Activated CD4-positive, CD25-positive, alpha-beta regulatory T cell treated with anti-CD3 and anti-CD28 coated beads, Interleukin-2, amount 50 U/mL, for 16 hours (primary cell): ENCODE measurements at places on chromosomes 2 and 18.

DNA sequence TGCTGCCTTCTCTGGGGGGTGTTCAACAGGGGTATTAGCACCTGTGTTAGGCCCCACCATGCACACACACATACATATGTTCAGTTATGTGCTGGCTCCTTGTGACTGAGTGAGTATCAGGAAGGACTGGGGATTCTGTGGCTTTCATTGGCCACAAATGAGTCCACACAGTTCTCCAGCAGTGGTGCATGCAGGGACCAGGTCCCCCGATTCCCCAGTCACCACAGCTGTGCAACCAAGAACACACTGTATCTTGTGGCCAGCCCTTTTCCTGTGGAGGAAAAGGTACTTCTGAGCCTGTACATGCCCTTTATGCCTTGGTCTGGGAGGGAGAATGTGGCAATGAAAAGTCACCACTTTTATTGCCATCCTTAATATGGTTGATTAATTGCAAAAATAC lies 74.9 kb upstream of the KLF7 start:
- DNase-seq = no peak

DNA sequence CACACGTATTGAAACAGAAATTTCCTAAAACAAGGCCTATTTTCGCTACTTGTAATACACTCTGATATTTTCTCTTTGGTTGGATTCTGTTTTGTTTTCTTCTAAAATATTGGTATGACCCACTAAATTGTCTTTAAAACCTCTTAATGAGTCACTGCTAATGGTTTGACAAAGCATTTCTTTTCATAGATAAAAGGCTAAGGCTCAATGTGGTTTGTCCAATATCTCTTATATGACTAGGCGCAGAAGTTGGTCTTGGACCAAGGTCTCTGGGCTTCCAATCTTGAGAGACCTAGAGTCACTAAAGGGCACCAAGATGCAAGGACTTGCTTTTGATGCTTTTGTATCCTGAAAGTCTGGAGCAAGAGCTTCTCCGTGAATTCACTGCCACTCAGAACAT lies 498.2 kb upstream of the TCF4 start:
- no peak for DNase-seq

DNA sequence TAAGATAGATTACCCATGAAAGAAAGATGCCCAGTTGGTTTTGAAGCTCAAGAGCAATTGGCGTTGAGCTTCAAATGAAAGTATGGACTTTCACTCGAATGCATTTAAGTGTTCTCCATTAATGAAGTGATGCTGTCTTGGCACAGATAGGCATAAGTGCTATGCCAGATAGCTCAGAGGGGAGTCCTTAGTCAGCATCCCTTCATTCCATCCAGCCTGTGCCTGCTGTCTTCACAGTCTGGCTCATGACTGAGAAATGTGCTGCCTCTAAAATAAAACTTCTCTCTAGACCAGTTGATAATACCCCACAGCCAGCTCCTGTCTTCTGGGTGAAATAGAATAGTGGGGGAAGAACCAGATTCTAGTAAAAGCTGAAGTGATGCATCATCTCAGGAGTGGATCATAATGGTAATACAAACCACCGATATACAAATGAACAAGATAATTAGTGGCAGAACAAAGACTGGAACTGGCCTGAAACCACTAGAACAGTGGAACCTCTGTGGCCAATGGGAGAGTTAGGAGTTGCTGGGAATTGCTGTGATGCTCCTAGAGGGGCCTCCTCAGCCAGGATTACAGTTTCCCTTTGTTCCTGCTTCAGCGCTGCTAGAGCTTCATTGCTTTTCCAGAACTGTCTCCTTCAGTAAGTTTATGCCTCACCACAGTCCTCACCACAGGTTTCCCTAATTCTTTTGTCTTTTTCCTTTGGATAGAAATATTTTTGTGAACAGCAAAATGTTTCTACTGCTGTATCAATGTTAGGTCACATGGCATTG lies 359.3 kb downstream of the KIAA1328 start:
- no peak for DNase-seq

- DNase-seq = no peak
Measured at GRCh38 chr2:157771234-157771633, 104.9 kb downstream of the ACVR1 start.

DNA sequence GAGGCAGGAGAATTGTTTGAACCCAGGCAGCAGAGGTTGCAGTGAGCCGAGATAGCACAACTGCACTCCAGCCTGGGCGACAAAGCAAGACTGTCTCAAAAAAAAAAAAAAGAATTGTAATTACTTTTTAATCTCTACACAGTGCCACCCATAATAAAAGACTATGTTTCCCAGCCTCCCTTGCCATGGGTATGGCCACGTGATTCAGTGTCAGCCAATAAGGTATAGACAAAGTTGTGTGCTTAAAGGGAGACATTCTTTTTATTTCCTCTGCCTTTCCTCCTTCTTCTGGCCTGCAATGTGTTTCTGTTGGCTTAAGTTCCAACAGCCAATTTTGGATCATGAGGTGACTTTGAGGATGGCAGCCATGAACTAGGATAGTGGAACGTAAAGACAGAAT lies 406.9 kb downstream of the LNPK start:
- DNase-seq = no peak

DNA sequence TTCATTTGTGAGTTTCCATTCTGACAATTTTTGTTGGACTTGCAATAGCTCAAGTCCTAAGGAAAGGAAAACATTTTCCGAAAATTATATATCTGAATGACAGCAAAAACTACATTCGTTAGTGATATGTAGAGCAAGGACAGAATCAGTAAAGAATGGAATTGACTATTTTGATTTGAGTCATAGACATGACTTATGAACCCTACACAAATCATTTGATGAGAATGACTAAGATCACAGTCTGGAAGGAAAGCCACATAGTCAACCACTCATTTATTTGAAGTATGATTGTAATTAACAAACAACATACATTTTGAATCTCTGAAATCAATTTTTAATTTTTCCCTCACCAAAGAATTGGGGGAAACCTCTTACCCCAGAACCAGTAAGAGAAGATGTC lies 231.6 kb upstream of the CRIM1 start:
- DNase-seq = no peak

DNA sequence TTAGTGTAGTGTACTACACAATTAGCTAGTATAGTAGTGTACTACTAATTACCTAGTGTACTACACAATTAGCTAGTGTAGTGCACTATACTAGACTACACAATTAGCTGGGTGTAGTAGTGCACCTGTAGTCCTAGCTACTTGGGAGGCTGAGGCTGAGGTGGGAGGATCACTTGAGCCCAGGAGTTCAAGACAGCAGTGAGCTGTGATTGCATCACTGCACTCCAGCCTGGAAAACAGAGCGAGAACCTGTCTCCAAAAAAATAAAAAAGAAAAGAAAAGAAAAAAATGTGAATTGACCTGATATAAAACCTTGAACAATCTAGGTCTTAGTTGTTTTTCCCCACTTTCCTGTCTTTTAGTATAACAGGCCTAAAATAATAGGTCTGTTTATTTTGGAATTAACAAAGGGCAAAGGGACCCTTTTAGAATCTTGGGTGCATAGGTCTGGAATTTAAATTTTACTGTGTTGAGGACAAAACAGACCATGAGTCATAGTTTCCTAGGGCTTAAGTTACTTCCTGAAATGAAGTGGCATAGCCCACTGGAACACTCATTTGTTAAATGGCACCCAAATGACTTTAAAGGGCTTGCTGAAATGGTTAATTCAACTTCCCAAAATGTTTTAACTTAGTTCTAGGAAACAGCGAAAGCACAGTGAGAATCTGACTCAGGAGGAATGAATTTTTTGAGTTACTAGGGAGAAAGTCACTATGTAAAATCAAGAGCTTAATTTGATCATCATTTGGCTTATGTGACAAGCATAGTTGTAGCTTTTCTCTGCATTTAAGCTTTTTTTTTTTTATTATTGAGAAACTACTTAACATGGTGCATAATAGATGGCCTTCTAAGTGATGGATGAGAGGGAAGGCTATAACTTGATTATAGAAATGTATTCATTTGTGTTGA lies 50.7 kb upstream of the ARL5A start:
- DNase-seq = no peak

DNA sequence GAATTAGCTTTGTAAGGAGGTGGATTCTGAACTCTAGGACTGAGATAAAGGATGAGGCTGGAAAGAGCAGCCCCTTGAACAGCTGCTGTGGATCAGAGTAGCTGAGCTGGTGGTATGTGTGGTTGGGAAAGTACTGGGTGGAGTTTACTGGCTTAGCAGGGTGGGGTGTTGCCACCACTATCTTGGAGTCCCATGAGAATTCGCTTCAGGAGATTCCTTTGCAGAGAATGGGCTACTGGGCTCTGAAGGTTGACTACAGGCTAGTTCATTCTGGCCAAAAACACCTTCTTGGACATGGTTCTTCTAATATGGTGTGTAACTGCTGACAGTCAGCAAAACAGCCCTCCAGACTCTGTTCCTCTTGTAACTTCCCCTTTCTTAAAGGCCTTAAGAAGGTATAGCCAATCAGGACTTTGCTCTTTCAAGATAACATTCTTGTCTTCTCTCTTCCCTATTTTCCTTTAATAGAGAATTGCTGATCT lies 52.7 kb downstream of the TET3 start:
- no peak for DNase-seq

DNA sequence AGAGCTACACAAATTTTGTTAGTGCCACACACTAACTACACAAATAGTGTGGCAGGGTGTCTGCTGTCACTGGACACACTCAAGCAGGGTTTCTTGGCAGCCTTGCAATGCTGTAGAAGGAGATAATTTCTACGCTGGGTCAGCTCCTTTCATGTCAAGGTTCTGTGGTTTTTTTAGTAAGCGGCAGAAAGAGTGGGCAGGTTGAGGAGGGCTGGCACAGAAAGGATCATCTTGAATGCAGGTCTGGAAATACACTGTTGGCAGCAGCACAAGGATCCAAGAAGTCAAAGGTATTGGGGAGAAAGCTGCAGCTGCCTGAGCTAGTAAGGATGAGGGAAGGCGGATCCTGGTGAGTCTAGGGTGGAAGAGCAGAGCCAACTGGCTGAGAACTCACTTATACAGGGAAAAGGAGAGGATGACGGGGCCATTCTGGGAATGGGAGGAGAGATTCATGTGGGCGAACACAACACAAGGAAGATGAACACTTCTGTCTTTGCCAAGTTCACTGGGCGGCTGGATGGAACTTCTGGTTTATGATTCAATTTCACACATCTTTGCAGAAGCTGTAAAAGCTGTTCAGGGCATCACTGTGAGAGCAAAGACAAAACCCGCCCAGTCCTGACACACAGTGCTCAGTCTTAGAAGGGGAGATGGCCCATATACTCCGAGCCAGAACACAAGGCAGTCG lies 16.9 kb upstream of the CYRIA start:
- DNase-seq = no peak

GRCh38 chr18:21996351-21996826 lies 173.0 kb upstream of the GATA6 start:
- DNase-seq = no peak

GRCh38 chr18:36650906-36651305 lies 177.9 kb downstream of the TPGS2 start:
- DNase-seq = no peak

DNA sequence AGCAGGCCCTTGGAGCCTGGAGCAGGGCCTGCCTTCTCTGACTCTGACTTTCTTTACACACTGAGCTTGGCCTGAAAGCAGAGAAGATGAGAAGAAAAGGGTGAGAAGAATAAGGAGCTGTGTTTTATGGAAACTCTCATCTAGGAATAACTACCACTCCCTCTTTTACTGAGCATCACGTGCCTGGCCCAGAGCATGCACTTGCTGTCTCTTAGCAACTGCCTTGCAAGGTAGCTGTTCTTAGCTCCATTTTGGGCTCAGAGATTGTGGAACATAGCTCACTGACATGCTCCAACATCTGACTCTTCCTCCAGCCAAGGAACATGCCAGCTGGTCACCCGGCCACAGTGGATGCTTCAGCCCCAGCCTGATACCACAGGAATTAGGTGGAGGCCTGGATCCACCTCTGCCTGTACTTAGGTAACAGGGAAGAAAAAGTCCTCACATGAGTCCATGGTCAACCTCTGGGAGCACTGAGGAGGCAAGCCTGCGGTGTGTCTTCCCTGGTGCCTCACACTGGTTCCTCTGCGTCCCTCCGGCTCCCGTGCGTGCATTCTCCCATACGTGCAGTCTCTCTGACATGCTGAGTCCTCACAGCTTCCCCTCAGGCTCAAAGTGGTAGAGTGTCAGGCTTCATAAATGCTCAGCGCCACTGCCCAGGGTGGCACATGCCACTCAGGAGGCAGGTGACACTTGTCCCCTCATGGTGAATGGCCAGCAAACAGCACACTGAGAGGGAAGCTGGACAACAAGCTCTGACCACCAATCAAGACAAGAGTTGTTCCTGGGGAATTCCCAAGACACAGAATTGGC lies 35.7 kb downstream of the AMER3 start:
- no peak for DNase-seq

GRCh38 chr2:62415518-62415917 lies 90.5 kb downstream of the TMEM17 start:
- no peak for DNase-seq

DNA sequence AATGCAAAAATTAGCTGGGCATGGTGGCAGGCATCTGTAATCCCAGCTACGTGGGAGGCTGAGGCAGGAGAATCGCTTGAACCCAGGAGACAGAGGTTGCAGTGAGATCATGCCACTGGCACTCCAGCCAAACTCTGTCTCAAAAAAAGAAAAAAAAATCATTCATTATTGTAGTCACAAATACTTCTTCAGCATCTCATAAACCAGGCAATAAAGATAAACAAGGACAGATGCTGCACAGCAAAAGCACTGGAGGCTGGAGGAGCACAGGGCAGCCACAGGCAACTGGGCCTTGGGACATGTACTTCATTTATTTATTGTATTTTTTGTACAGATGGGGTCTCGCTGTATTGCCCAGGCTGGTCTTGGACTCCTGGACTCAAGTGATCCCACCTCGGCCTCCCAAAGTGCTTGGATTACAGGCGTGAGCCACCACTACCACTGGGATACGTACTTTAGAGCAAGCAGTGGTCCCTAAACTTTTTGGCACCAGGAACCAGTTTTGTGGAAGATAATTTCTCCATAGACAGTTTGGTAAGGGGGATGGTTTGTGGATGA lies 16.8 kb upstream of the MAT2A start:
- no peak for DNase-seq

GRCh38 chr2:236870370-236870769 lies 215.3 kb upstream of the COPS8 start:
- DNase-seq = no peak

GRCh38 chr2:146994246-146994645 lies 850.6 kb upstream of the ACVR2A start:
- DNase-seq = no peak

DNA sequence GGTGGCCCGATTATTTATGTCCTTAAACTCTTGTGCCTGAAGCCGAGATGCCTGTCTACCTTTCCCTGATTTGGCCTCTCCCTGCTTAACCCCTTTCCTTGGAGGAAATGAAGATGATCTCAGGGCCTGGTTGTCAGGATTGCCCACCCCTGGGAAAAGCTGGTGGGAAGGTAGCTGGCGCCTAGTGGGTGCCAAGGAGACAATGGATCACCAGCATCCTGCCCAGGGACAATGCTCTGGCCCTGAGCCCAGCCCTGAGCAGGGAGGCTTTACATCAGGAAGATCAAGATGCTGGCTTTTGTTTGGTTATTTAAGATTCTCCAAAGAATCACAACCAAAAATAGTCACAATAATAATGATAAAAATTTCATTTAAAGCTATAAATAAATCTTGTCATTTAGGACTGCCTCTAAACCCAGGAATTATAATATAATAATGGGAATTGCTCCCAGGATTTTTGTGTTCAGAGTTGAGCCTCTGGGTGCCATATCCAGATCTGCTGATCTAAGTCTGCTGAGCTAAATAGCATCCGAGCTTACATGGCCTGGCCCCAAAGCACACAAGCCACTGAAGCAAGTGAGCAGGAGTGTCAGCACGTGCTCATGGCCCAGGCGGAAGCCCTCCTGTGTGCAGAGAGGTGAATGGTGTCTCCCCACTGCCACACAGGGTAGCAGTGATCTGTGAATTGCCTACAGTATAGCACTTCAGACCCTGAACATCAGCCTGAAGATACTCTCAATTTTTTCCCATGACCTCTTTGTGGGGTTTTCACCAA lies 57.8 kb upstream of the MAP3K20 start:
- no peak for DNase-seq
